Fibroblast of skin of right quadriceps (primary cell): ENCODE measurements at places on chromosomes 11 and 22.

DNA sequence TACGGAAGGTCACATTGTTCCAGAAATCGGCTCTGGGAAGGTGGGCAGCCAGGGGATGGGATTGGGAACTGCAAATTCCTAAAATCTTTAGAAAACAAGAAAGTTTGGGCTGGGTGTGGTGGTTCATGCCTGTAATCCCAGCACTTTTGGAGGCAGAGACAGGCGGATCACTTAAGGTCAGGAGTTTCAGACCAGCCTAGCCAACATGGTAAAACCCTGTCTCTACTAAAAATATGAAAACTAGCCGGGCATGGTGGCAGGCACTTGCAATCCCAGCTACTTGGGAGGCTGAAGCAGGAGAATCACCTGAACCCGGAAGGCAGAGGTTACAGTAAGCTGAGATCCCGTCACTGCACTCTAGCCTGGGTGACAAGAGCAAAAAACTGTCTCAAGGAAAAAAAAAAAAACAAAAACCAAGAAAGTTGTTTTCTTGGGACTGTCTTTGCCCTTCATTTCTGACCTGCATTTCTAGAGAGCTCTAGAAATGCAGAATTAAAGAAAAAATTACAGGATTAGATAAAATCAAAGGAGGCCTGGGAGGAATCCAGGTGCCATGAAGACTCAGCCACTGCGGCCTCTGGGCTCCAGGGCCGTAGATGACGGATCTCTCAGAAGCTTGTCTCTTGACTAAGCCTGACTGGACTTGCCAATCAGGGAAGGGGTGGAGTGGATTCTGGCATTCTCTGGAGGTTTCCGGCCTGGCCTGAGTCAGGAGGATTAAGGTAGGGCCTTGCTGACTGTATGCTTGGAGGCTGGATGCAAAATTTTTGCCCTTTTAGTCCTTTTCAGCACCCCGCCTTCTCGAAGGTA is 5.3 kb upstream of the MALAT1 start:
- peak; percentile 94 for DNase-seq

DNA sequence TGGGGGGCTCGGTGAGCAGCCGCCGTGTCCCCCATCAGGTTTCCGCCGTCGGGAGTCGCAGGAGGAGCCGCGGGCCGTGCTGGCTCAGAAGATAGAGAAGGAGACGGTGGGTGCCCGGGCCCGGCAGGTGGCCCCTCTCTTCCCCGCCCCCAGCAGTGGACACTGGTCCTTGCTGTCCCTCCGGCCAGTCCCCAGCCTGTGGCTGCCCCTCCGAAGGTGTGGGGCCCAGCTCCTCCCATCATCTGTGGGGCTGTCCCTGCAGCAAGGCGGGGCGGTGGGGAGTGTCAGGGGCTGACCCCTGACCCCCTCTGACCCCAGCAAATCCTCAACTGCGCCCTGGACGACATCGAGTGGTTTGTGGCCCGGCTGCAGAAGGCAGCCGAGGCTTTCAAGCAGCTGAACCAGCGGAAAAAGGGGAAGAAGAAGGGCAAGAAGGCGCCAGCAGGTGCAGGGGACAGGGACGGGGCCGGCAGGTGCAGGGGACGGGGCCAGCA is 15.3 kb downstream of the EPS8L2 start:
- no peak for DNase-seq

DNA sequence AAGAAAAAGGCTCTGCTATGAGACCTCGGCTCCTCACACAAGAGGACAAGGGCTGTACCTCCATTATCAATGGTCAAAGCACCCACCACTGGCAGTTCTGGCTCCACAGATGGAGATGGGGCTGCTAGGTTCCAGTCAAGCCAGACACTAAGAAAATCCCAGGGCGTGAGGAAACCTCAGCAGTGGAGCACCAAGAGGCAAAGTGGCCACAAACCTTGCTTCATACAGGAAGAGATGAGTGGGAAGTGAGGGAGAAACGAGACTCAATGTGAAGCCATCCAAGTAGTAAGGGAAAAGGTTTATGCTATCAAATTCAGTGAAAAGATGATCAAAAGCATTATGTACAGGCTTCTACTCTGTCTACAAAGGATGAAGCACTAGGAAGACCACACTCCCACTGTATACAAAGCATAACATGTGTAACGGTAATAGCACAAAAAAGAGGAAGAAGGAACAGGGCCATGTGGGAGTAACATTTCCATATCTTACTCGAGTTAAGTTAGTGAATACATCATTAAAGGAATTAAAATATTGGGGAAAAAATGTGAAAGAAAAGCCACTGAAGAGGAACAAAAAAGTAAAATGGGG is 27.0 kb downstream of the POLDIP3 start:
- no peak for DNase-seq

DNA sequence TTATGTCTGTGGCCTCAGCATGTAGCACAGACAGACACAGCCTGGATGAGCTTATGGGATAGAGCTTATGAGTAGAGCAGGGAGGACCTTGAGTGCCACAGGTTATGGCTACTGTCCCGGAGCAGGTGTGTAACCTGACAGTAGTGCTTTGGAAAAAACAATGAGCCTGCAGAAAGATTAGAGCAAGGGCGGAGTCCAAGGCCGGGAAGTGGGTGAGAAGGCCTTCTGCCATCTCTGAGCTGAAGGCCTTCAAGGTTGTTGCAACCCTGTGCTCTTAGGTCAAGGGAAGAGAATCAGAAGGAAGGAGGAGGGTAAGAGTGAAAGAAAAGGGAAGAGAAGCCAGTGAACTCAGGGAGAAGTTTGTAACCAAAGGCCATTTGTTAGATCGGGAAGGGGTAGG is 3.9 kb upstream of the TAGLN start:
- DNase-seq = no peak
